NCI-H1436 treated with DMSO at 0.1 percent for 48 hours (cell line): ENCODE measurements at places on chromosomes 2 and 18.

GRCh38 chr2:134206573-134206972 is 47.3 kb upstream of the MGAT5 start:
- DNase-seq: no peak

DNA sequence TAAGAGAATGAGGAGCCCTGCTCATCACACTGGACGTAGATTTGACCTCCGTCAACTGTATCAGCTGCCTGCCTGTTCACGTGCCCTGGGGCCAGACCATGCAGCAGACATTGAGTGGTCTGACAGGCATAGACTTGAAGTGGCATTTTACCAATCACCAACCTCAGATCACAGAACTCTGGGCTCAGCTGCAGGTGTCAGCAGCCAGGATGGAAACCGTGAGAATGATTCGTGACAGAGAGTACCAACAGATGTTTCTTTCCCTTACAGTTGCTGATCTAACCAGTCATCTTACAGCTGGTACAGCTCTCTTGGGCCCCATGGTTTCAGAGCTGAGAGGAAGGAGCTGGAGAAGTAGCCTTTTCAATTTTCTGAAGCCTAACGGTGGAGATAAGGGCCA is 148.9 kb downstream of the EN1 start:
- no peak for DNase-seq

DNA sequence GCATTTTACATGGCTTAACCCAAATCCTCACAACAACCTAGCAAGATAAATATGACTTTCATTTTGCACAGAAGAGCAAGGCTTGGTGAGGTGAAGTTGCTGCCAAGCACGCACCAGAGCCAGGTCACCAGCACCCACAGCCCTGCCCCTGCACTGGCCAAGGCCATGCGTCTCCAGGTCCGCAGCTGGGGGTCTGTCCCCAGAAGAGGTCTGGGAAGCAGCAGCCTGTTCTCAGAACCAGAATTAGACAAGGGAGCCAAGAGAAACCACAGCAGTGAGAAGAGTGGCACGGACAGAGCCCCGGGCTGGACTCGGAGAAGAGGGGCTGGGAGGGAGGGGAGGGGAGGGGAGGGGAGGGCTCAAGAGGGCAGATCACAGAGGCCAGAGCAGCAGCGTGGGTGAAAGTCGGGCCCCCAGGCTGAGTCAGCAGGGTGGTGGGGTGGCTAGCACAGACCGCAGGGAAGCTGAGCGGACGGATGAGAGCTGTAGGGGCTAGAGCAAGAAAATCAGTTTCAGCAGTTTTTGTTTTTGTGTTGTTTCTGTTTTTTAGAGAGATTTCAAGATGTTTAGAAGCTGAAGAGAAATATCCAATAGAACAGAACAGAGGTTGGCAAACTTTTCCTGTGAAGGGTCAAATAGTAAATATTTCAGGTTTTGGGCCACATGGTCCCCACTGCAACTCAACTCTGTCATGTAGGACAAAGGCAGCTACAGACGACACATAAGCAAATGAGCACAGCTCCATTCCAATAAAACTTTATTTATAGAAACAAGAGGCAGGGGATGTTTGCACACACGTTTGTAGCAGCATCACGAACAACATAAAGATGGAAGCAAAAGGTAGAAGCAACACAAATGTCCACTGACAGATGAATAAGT is 7.4 kb upstream of the MTERF4 start:
- no peak for DNase-seq

DNA sequence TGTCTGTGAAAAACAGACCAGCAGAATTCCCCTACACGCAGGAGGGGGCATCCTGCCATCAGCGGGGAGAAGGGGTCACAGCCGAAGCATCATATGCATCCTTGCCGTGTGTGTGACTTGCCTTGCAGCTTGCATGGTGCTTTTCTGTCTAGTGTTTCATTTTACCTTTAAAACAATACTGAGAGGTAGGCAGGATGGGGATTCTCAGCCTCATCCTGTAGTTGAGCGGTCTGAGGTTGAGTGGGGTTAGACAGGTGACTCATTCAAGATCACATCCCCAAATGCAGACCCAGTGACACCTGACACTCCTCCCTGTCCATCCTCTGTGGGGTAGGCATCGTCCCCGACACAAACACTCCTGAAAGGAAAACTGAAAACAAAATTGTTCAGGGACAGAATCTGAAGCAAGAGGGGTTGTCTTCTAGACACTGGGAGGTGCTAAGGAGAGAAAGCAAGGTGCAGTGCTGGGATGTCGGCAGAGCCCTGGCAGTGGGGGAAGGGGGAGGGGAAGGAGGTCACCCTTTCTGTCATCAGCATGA is 7.9 kb downstream of the ARL4C start:
- no peak for DNase-seq

- no peak for DNase-seq
These were observed 1.3 kb downstream of the HDAC4 start for GRCh38 chr2:239399433-239399920.
